ENCODE measurements at places on chromosomes 1 and 21.

DNA sequence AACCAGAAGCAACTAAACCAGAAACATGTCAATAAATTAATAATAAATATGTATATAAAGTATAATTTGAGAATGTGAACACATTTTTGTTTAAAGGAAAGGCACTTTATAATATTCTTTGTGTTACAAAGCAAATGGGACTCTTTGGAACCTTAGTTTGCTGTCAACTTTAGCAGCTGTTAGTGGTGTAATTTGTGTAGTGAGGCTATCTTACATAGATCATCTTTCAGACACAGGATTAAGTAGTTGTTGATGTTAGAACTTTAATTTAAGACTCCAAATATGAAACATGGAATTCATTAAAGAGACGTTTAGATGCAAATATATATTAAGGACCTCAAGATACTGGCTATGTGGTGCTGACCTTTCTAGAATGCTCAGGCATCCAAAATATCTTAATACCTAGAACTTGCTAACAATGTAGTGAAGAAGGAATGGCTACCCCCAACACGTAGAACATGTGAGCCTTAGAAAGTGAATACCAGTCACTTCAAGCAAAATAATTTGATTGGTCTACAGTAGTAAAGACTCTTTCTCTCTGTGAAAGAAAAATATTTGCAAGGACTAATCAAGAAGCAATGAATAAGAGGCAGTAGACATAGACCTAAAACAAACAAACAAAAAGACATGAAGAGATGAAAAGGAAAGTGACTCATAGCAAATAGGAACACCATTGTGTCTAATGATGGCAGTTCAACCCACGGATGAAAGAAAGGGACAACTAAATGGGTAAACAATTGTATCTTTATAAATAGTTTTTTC, 811.4 kb downstream of the USP25 start:
- DNase-seq: no peak

DNA sequence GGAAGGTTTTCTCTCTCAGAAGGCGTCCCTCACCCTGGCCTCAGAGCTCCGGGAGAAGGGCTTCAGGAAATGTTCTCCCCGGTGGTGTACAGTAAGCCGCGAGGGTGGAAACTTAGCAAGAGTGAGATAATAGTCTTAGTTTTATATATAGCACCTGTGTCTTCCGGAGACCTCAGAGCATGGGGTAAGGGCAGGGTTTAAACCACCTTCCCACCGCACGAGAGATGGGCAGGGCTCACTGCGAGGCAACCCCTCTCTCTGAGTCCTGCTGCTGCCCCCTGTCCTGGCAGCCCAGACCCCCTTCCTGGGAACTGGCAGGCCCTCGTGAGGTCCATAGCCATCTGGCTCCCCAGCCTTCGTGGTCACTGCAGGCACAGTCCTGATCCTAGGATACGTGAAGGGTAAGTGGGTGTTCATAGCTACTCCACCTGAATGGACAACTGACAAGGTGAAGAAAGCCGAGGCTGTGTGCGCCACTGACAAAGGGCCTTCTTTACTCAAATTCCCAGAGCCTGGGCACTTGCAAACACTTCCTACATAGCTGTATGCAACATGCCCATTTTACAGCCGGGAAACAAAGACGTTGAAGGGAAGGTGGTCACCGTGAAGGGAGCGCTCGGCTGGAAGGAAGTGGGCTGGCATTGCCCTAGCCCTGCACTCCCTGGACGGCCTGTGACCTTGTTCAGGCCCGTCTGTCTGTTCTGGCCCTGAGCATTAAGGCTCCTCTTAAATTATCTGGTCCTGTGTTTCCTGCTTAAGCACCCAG, 26.9 kb downstream of the ITPKB start:
- no peak for DNase-seq

- no peak for DNase-seq
Observed at GRCh38 chr1:30888391-30888790, 20.2 kb downstream of the SDC3 start.

DNA sequence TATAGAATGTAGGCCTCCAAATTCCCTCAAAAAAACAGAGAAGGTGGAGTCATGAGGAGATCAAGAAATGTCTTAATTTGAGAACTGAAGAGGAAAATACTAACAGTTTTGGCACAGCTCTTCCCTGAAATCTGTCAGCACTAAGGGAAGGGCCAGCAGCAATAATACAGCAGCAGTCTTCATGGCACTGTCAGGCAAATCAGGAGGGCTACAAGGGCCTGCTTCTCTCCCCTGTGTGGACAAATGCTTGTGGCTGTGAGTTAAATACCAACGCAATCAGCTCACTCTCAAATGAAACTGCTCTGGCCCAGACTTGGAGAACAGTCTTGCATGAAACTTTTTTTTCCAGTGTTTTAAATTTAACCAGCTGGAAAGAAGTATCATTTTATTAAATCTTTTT, 20.5 kb upstream of the CNN3 start:
- DNase-seq: no peak

- DNase-seq: no peak
Observed at GRCh38 chr21:32316361-32317215, 17.9 kb downstream of the MRAP start.

DNA sequence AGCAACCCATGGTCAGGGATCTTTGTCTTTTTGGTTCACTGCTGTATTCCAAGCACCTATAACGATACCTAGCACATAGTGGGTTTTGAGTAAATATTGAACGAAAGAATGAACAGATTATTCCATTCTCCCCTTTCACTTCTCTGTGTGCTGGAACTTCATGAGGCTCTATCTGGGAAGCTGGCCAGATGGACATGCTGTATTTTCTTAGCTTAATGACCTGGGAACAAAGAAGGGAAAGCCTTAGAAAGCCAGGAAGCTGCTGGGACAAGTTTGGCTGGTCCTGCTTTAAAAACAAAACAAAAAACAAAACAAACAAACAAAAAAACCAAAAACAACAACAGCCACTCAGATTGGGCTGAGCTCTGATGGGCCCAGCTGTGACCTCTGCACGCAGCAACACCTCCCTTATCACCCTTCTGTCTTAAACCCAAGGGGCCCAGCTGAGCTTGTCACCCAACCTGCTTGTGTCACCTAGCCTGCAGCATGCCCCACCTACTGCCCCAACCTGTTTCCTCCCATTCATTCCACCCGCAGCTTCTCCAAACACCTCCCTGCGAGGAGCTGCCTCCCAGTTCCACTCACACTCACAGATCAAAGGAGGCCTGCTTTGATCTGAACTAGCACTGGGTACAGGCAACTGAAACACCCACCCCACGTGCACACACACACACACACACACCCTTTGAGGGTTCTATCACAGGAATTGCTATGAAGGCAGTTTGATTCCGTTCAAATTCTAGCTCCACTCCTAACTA, 37.1 kb downstream of the SLC30A1 start:
- DNase-seq: no peak

DNA sequence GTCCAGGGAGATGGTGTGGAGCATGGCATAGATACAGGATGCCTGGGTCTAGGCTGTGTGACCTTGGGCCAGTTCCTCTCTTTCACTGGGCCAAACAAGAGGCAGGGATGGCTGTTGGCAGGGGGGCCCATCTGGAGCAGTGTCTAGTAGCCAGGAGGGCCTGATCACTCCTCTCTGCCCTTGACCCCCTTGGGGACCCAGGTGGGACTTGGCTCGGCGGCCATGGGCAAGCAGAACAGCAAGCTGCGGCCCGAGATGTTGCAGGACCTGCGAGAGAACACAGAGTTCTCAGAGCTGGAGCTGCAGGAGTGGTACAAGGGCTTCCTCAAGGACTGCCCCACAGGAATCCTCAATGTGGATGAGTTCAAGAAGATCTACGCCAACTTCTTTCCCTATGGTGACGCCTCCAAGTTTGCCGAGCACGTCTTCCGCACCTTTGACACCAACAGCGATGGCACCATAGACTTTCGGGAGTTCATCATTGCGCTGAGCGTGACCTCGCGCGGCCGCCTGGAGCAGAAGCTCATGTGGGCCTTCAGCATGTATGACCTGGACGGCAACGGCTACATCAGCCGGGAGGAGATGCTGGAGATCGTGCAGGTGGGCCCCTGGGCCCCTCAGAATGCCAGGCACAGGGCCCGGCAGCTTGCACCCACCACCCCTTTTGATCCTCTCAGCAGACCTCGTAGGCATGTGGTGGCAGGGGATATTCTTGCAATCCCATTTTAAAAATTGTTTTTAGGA, 2.6 kb downstream of the HPCA start:
- no peak for DNase-seq

- DNase-seq: no peak
Observed at GRCh38 chr1:181984006-181984405, 77.5 kb downstream of the ZNF648 start.

DNA sequence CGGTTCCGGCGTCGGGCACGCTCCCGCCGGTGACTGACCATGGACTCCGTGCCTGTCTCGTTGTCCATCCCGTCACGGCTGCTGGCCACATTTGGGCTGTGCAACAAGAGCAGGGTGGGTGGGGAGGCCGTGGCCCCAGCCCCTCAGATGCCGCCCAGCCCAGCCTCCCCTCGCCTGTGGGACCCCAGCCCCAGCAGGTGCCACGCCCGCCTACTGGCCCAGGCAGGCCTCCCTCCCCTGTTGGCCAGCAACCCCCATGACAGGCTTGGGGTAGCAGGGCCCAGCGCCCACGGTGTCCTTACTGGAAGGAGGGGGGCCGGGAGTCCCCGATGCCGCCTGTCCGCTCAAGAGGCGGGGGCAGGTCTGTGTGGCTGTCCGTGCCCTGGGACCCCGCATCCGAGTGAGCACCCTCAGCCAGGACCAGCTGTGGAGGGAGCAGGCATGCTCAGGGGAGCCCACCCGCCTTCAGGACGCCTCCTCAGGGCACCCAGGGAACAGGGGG, 7.1 kb downstream of the DVL1 start:
- no peak for DNase-seq

DNA sequence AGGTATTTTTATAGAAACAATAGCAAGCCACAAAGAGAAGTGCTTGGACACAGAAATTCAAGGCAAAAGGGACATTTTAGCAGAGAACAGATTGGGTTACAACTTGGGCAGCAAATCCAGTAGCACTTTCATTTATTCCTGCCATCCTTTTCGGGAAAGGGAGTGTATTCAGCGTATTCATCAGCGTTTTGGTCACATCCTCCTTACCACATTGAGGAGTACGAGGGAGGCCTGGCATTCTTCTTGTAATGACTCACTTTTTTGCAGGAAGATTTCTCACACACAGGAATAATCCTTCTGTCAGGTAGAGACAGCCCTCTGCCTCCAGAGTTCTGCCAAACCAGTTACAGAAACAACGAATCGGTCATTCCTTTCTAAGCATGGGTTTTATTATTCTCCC, 18.1 kb upstream of the FAM78B start:
- no peak for DNase-seq
